HTR-8/SVneo (cell line): ENCODE measurements at places on chromosomes 3 and 15.
A peak's percentile ranks its signal among the peaks of the same experiment; 100 is the strongest.

GRCh38 chr3:183734750-183735494 is 37.3 kb downstream of the YEATS2 start:
- DNase-seq = no peak

GRCh38 chr3:194313560-194314387 is 37.4 kb downstream of the CPN2 start:
- DNase-seq = no peak

GRCh38 chr3:19293295-19293694 is 145.0 kb downstream of the KCNH8 start:
- no peak for DNase-seq

- no peak for DNase-seq
These were observed 10.9 kb downstream of the SMAD3 start for GRCh38 chr15:67076147-67076843.

DNA sequence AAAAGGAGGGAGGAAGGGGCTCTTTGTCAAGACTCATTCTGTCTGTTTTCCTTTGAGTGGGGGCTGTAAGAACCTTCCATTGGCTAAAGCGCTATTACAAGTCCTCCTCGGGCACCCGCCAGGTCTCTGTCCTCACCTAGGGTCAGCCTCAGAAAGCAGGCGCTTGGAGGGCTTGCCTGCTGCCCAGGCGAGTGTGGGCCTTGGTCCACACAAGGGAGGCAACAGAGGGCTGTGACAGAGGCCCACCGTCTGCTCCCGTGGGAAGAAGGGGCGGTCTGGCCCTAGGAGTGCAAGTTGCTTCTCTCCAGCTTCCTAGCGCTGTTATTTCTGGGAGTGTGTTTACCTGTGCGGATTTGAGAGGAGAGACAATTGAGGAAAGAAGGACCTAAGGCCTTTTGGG is 24.0 kb upstream of the EHD4 start:
- no peak for DNase-seq

- DNase-seq = no peak
These were observed 29.0 kb upstream of the TBC1D5 start for GRCh38 chr3:17771177-17772017.

DNA sequence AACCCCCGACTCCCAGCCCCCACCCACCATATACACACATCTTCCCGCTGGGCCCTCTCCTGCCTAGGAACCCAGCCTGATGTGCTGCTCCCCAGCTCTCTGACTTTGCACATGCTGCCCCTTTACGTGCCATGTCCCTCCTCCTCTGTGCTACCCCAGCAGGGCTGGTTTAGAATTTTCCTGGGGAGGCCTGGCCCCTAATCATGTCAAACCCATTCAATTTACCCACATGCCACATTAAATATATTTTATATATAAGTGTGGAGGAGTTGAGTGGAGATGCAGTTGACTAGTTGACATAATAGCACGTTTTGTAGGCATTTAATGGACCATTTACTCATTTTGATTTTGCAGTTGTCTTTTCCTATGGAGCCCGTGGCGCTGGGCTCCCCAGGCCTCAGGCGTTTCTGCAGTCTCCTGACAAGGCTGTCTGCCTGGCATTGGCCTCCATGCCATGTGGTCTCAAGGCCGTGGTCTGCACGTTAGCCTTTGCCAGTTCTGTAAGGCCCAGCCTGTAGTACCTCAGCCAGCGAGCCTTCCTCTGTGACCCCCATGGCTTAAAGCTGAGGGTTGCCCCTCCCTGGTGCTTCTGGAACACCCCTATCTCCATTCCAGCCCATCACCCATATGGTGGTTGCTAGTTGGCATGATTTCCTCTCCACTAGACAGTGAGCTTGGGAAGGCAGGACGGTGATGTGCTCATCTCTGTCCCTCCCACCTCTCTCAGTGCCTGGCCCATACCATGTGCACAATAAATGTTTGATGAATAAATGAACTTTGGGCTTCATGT is 155.8 kb downstream of the TLE3 start:
- DNase-seq = no peak

DNA sequence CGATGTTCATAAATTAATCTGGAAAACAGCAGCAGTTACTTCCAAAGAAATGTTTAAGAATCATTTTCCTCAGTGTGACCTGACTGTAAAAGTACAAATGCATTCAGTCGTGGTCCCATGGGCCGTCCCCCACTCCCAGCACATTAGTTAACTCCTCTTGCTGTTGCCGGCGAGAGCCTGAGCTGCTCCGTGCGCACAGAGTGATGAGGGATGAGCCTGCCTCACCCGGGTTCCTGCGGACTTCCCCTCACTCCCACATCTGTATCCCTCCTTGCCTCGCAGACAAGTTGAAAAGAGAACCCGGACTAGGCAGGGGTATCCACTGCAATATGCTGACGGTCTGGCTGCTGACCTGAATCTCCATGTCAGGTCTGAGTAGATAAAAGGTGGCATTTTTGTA is 861.7 kb upstream of the NR2F2 start:
- no peak for DNase-seq

DNA sequence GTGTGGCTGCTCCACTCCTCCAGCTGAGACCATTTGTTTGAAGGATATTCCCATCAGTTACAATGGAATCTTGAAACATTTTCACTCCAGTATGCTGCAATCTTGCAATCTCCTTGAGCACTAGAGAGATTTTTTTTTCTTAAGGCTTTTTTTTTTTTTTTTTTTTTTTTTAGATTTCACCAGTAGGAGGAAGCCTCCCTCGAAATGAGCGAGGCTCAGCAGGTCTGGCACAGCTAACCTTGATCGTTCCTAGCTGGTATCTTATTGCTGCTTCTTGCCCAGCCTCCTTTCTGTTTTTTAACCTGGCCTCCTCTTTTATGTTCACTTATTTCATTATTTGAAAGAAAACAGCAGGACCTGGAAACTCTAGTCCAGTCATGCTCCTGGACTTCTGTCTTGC is 48.1 kb downstream of the RAP2B start:
- DNase-seq = no peak

DNA sequence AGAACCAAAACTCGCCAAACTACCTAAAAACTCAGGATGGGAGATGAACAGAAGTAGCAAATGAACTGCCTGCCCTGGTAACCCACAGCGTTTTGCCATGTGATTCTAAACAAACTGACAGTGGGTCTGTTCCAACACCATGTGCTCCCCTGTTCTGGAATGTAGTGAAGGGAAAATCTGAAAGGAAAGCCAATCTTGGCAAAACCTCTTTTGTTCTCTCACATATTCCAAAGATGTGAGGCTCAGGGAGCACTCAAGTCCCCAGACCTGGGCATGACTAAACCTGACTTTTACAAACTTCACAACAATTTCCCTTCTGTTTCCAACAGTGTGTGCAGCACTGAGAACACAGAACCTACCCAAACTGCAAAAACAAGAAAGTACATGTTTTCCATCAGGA is 116.1 kb downstream of the IMPG2 start:
- no peak for DNase-seq

DNA sequence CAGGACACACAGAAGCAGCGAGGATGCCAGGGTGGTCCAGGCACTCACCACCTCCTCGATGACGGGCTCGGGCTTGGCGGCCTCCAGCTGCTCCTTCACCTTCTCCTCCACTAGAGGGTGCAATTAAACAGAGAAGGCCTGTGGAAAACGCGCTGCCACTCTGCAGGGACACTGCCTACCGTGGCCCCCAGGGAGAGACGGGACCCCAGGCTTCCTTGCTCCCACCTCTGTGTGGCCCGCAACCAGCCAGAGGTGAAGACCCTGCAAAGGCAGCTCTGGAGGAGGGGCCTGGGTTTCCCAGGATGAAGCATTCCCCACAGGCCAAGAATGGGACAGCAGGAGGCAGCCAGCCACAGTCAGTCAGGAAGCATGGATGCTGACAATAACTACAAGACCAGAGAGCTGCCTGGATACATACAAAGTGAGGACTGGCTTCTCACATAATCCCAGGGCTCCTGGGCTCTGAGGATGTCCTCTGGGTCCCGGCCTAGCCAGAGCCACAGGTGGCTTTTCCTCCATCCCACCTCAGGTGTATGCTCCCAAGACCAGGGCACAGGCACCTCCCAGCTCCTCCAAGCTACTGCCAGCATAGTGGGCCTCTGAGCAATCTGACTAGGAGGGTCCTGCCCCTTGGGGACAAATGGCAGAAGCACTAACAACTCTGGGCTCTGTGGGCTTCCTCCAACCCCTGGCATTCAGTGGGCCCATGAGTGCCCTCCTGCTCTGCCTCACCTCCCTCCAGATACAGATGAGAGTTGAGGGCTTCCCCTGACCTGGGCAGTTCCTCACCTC is 46.2 kb downstream of the PTH1R start:
- no peak for DNase-seq

- DNase-seq = no peak
These were observed 88.9 kb downstream of the PTPRG start for GRCh38 chr3:61650276-61650675.

DNA sequence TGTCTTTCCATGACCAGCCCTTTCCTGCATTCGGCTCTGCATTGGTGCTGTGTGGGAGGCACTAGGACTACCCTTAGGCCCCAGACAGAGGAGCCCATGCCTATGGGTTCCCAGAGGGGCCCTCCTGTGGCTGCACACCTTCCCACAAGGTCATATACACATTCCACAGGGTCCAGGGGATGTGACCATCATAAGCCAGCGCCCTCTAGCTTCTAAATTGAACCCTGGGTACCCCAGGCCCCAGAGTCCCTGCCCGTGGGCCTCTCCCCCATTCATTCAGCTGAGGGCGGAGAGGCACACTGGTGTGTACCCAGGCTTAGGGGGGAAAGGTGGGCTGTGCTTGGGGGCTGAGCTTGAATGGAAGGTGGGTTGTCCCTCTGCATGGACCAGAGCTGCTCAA is 10.2 kb upstream of the SLC6A6 start:
- no peak for DNase-seq

- DNase-seq = no peak
These were observed 12.0 kb upstream of the CPA3 start for GRCh38 chr3:148853076-148853475.

GRCh38 chr3:36600404-36600803 is 163.9 kb downstream of the DCLK3 start:
- no peak for DNase-seq

- DNase-seq = no peak
These were observed 2.8 kb downstream of the EFHB start for GRCh38 chr3:19931180-19931692.

GRCh38 chr15:100602823-100603393 is 519 bp downstream of the ASB7 start:
- no peak for DNase-seq

DNA sequence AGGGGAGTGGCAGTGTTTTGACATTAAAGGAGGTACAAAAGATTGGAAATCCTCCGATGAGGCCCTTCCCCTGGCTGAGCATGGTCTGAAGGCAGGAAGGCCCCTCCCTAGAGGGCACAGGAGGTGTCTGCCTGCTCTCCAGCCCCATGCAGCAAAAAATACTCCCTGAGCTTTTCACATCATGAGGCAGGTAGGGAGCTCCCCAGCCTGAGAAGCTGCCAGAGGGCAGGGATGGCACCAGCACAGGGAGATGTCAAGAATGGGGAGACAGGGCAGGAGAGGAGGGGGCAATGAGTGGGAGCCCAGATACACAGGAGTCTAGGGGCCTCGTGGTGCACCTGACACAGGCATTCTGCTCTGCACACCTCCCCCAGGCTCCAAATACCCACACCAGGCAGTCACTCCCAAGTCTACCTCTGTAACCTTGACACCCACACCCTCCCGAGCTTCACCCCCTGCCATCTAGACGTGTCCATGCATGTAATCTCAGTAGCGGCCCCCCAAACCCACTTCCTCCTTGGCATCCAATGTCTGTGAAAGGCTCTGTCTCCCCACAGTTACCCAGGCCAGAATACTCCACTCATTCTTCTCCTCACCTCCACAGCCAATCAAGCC is 22.9 kb downstream of the GRAMD2A start:
- no peak for DNase-seq

GRCh38 chr15:25783134-25783533 is 80.0 kb downstream of the ATP10A start:
- no peak for DNase-seq

GRCh38 chr3:32780735-32781210 is 37.0 kb upstream of the TRIM71 start:
- peak; percentile 62 for DNase-seq

DNA sequence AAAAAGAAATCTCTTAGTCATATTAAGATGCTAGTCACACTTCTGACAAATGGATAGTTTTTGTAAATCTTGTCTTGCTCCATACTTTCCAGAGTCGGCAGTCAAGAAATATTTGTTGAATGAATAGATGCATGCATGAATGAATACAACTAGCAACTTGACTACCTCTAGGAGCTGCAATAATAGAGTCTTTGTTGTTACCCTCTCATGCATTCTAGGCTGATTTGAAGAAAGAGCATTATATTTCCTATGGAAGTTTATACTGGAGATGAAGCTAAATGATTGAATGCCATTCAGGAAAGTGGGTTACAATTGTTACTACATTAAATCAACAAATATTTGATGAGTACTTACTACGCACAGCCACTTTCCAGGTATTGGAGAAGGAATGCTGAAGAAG is 18.1 kb upstream of the TRAT1 start:
- DNase-seq = no peak

DNA sequence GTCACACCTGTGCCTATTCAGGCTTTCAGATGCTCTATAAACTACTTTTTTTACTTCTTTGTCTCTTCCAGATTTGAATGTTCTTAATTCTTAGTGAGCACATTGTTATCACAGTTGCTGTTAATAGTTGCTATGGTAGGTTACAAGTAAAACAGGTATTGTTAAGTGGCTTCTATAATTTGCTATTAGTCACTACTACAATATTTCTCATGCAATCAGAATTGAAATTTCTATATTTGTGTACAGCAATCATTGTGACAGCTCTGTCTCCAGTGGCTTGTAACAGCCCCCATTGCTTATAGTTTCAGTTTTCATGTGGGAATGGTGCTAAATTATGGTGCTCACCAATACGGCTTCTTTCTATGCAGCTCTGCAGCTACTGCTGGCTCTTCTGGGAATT is 318.4 kb upstream of the GOLIM4 start:
- DNase-seq = no peak

DNA sequence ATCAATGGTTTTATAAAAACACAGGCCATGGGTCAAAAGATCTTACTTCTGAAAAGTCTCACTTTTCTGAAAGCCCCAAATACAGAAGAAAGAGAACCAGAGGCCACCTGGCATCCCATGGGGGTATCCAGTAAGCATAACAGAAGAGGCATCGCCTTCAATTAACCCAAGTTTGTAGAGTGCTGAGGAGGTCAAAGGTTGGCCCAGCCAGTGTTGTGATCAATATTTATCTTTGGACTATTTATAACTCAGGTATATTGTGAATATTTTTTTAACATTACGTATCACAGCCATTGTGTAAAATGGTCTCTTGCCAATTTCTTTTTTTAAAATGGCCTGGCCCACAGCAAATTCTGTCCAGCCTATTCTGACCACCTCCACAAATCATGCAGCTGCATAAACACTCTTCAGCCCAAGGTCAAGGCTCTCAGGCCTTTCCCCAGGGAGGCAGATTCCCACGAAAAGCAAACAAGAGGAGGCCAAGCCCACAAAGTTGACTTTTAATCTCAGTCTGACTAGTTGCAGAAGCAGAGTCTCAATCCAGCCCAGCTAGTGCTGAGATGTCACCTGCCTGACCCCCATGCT is 26.2 kb upstream of the SPTBN5 start:
- no peak for DNase-seq

- DNase-seq = no peak
These were observed 8.6 kb upstream of the TRIM59 start for GRCh38 chr3:160458151-160458550.

- DNase-seq = no peak
These were observed 68.1 kb upstream of the MAGI1 start for GRCh38 chr3:66106788-66107187.
